ENCODE measurements at places on chromosomes 16 and 17. TPM values are rescaled to one million over a fixed set of nuclear protein-coding genes. Genes with fewer than 3 reads are reported as not detected.

DNA sequence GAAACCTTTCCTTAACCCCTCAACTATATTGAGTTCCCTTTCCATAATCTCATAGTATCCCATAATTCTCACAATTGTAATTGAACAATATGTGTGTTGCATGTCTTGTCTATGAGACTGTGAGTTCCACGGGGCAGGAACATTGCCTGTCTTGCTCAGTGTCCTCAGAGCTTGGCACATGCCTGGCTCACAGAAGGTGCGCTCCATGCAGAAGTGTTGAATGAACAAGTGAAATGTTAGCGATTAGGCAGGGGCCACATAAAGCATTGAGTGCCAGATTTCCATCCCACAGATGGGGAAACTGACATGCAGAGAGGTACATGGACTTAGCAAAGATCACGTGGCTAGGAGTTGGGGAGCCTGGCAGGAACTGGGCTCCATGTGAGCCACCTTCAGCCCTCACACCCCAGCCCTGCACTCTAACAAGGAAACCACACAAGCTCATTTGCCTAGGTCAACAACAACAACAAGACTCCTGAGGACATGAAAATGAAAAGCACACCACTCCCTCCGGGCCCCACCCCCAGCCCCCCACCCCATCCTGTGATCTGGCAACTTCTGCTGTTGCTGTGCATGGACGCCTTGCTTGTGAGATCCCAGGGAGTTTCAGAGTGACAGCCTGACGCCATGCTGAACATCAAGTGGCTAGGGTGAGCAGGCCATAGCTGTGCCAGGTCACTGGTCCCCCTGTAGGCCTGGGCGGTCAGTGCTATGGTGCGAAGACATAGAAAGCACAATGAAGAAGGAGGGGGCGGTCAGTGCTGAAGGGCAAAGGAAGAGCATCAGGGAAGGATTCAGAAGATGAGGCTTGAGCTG, 5.0 kb downstream of the PIK3R5 start:
- H3K4me3 ChIP-seq, result no peak overlapping the region
- peaks cover 90% of the 10 kb centered on the region for H3K4me1 ChIP-seq
- peaks cover 46% of the 10 kb centered on the region for H3K36me3 ChIP-seq
- H3K27me3 ChIP-seq, result no peaks in the 10 kb centered on the region
- H3K27ac ChIP-seq, result no peak overlapping the region

GRCh38 chr17:58493506-58493905, 5.3 kb upstream of the HSF5 start:
- H3K4me3 ChIP-seq, result no peak overlapping the region
- H3K27me3 ChIP-seq, result no peaks in the 10 kb centered on the region
- peaks cover under 1% of the 10 kb centered on the region for H3K4me1 ChIP-seq
- peaks cover 79% of the 10 kb centered on the region for H3K36me3 ChIP-seq
- H3K27ac ChIP-seq, result no peak overlapping the region
- no peak for DNase-seq

GRCh38 chr17:51702963-51703360, 442.6 kb downstream of the UTP18 start:
- no peak for DNase-seq
- H3K27me3 ChIP-seq, result peaks cover 3% of the 10 kb centered on the region
- no peaks in the 10 kb centered on the region for H3K36me3 ChIP-seq

DNA sequence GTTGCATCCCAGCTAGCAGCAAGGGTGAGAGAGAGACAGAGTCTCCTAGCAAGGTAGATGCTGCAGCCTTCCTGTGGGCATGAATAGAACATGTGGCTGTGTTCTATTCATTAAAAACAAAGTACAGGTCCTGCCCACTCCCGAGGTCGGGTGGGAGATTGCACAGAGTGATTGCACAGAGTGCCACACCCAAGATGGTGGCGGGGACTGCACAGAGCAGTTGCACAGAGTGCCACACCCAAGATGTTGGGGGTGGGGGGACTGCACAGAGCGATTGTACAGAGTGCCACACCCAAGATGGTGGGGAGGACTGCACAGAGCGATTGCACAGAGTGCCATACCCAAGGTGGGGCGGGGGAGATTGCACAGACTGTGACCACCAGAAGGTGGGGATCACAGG, 410.8 kb upstream of the EEF2KMT start:
- H3K27ac ChIP-seq, result no peak overlapping the region
- no peaks in the 10 kb centered on the region for H3K27me3 ChIP-seq
- no peaks in the 10 kb centered on the region for H3K36me3 ChIP-seq
- no peak for DNase-seq

DNA sequence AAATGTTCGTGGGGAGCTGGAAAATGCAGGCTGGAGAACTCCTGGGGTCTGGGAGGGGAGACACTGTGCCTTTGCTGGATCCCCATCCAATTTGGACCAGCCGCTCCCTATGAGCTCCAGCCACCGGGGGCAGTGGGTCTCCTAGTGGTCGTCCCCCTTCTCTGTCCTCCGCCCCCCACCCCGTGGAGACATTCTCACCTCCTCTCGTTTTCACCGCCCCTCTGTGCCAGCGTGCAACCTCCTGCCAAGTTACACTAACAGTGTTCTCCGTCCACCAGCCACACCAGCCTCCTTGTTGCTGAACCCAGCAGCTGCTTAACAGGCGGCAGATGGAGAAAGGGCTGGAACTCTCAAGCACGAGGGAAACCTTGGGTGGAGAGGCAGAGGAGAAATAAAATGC, 67.4 kb upstream of the SOX9 start:
- H3K36me3 ChIP-seq, result no peaks in the 10 kb centered on the region
- H3K4me1 ChIP-seq, result no peaks in the 10 kb centered on the region
- no peak overlapping the region for H3K27ac ChIP-seq
- H3K4me3 ChIP-seq, result no peak overlapping the region
- no peaks in the 10 kb centered on the region for H3K27me3 ChIP-seq
- DNase-seq, result no peak

- H3K4me3 ChIP-seq, result no peak overlapping the region
- H3K27me3 ChIP-seq, result no peaks in the 10 kb centered on the region
- H3K36me3 ChIP-seq, result peaks cover 45% of the 10 kb centered on the region
- H3K27ac ChIP-seq, result no peak overlapping the region
- H3K4me1 ChIP-seq, result peaks cover 72% of the 10 kb centered on the region
These were observed 8.3 kb downstream of the ALKBH5 start for GRCh38 chr17:18191967-18192366.

GRCh38 chr16:19822533-19822932, 62.1 kb downstream of the GPRC5B start:
- no peaks in the 10 kb centered on the region for H3K27me3 ChIP-seq
- H3K36me3 ChIP-seq, result no peaks in the 10 kb centered on the region
- DNase-seq, result no peak

- no peak overlapping the region for H3K27ac ChIP-seq
- no peak for DNase-seq
- no peaks in the 10 kb centered on the region for H3K36me3 ChIP-seq
These were observed 132.3 kb upstream of the RBFOX1 start for GRCh38 chr16:7200320-7200719.

DNA sequence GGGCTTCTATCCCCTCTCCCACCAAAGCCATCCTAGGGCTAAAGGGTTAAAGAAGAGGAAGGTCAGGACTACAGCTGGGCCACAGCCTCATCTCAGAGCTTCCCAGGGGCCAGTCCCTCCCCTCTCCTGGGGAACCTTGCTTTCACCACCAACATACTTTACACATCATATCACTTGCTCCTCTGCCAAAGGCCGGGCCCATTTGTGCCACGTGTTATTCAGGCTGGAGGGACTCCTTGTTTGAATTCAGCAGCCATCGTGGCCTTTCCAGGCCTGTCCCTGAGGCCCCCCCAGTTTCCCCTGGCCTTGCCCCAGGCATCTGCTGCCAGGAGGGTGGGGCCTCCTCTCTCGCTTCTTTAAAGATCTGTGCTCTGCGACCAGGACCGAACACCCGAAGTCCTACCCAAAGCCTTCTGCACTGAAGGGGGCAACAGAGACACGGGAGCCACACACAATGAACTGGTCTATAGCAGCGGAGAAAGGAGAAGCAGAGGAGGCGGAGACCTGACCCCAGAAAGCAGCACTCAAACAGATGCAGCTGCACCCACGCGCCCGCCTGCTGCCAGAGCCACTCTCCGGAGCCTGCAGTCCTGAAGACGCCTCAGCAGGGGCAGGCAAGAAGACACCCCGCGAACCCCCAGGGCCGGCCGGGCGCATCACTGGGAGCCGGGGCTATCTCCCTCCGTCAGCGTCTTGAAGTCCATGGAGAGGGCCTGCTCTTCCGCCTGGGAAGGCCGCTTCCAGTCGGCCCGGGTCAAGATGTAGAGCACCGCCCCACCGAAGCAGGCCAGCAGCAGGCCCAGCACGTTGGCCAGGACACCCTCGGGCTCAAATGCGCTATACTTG, 12.1 kb downstream of the CYB561 start:
- peak overlapping the region; percentile 9 for H3K27ac ChIP-seq
- H3K4me3 ChIP-seq, result no peak overlapping the region
- H3K27me3 ChIP-seq, result no peaks in the 10 kb centered on the region
- DNase-seq, result no peak
- H3K4me1 ChIP-seq, result peaks cover 64% of the 10 kb centered on the region

The TEX19 gene
- not detected for total RNA-seq

The RCVRN gene
- total RNA-seq, result not detected

The MYO15A gene
- total RNA-seq, result 1.6 TPM

The OR1A1 gene
- not detected for total RNA-seq

The RNF227 gene
- total RNA-seq, result 3.5 TPM

The ACSF3 gene
- total RNA-seq, result 44.7 TPM

Data from CD4-positive, alpha-beta T cell (primary cell).